Pancreas (tissue), 10 donors: ENCODE measurements at places on chromosomes 7 and 10. TPM values are rescaled to one million over a fixed set of nuclear protein-coding genes. Genes with fewer than 3 reads are reported as not detected.

Gene GPC2
- 0.59 TPM for polyA plus RNA-seq

Gene PILRA
- 3.8 TPM for polyA plus RNA-seq

Gene KIF5B
- polyA plus RNA-seq, result 17.2 TPM

GRCh38 chr10:62333135-62333889, 40.9 kb upstream of the ZNF365 start:
- no peak overlapping the region for H3K4me3 ChIP-seq
- no peaks in the 10 kb centered on the region for H3K4me1 ChIP-seq
- H3K27ac ChIP-seq, result no peak overlapping the region
- DNase-seq, result no peak
- H3K36me3 ChIP-seq, result no peaks in the 10 kb centered on the region

- no peak overlapping the region for H3K27ac ChIP-seq
- H3K36me3 ChIP-seq, result no peaks in the 10 kb centered on the region
- no peak for DNase-seq
- no peak overlapping the region for H3K4me3 ChIP-seq
- no peaks in the 10 kb centered on the region for H3K4me1 ChIP-seq
- no peaks in the 10 kb centered on the region for H3K27me3 ChIP-seq
These were observed 73.2 kb downstream of the GRID1 start for GRCh38 chr10:86293396-86293791.
